ENCODE measurements at places on chromosomes 11 and 22.

DNA sequence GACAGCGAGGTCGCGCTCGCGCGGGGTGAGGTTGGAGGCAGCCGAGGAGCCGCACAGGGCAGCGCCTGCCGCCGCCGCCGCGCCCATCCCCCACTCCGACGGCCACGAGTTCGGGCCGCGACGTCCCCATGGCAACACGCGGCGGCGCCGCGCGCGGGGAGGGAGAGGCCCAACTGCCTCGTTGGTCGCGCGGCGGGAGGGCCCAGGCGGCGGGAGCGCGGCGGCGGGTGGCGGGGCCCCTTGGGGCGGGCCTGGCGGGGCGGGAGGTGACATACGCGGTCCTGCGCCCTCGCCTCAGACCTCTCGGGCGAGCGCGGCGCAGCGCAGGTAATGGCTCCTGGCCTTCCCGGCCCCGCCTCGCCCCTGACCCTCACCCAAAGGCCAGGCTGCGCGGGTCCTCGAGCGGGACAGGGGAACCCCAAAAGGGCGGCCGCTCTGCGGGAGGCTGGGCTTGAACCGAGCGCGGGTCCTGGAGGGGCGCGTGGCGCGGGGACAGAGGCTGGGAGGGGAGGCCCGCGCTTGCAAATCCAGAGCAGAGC is at the start of gene DEUP1:
Gene DEUP1, plus strand, starts transcription at position 297 of the 539 bp plus-strand sequence. CDS start 1,518 bp downstream, outside the sequence.
- peak; percentile 30 for DNase-seq

- no peak for DNase-seq
Measured at GRCh38 chr11:46202696-46203391, 74.6 kb upstream of the CREB3L1 start.

DNA sequence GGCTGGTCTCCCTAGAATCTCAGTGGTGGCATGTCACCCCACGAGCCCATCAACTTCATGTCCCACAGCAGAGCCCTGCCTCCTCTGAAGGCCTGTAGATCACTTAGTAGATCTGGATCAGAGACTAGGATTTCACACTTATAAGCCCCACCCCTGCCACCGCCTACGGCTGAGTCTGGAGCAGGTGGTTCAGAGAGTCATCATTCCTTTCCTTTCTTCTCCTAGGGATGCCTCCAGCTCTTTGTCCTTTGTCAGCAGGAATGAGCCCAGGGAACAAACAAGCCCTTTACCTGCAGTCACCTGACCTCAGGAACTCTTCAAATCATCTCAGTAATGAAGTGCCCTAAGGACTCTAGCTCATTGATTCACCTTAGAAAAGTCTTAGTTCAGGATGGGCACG is 37.8 kb downstream of the SCGB1A1 start:
- DNase-seq = no peak

- DNase-seq = no peak
Measured at GRCh38 chr11:61698173-61698948, 18.2 kb downstream of the DAGLA start.

- peak; percentile 47 for DNase-seq
Measured at GRCh38 chr11:82790723-82791484, 57.2 kb upstream of the FAM181B start.

GRCh38 chr22:24550902-24551435 is 4.0 kb downstream of the GUCD1 start:
- DNase-seq = no peak

DNA sequence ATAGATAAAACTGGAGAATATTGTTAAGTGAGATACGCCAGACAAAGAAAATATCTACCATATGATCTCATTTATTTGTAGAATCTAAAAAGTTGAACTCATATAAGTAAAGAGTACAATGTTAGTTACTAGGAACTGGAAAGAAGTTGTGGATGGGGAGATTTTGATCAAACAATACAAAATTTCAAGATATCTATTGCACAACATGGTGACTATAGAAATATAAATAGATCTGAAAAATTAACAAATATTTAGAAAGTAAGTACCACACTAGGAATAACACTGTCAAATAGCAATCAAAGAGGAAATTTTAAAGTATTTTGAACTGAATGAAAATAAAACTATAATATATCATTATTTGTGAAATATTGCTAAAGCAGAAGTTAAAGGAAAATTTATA is 437.2 kb downstream of the AASDHPPT start:
- DNase-seq = no peak

- DNase-seq = no peak
Measured at GRCh38 chr22:32672542-32672941, 129.0 kb upstream of the TIMP3 start.

GRCh38 chr22:48520884-48521588 is 1306.6 kb downstream of the BRD1 start:
- no peak for DNase-seq

GRCh38 chr11:99325847-99326246 is 305.1 kb downstream of the CNTN5 start:
- no peak for DNase-seq

- peak; percentile 81 for DNase-seq
Measured at GRCh38 chr11:35237860-35238715, 99.1 kb downstream of the CD44 start.

DNA sequence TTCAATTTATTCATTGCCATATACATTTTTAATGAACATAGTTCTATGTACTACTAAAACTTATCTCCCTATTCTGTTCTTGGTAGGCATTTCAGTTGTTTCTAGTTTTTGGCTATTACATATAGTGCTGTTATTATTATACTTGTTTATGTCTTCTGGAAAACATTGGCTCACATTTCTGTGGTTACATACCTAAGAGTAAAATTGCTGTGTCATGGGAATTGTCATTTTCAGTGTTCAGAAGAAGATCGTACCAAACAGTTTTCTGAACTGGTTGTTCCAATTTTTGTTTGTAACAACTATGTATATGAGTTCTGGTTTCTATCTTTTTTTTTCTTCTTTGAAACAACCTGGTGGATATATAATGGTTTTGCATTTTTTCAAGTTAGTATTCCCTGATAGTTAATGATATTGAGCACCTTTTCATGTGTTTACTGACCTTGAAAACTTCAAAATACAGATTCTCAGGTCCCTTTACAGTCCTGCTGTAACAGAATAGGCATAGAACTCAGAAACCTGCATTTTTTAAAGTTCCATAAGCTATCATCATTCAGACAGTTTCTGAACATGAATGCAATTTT is 230.7 kb downstream of the JRKL start:
- DNase-seq = no peak

- no peak for DNase-seq
Measured at GRCh38 chr11:126224647-126225294, 13.2 kb downstream of the FAM118B start.

GRCh38 chr11:95154514-95154913 is 64.9 kb downstream of the ENDOD1 start:
- DNase-seq = peak; percentile 55

DNA sequence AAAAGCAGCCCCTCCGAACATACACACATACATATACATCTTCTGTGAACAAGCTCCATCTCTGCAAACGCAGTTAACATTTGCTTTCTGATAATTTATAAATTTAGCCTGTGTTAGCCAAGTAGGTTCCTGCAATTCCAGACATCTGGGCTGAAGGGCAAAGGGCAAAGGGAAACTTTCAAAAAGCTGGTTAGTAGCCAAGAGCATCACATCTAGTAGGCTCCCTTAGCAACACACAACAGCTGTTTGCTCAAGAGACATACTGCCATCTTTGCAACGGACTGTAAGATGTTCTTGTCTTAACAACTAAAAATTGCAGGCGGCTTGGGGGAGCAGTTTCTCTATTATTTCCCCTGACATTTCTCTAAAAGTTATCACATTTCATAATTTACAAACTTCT is 134.9 kb downstream of the RBFOX2 start:
- DNase-seq = no peak

DNA sequence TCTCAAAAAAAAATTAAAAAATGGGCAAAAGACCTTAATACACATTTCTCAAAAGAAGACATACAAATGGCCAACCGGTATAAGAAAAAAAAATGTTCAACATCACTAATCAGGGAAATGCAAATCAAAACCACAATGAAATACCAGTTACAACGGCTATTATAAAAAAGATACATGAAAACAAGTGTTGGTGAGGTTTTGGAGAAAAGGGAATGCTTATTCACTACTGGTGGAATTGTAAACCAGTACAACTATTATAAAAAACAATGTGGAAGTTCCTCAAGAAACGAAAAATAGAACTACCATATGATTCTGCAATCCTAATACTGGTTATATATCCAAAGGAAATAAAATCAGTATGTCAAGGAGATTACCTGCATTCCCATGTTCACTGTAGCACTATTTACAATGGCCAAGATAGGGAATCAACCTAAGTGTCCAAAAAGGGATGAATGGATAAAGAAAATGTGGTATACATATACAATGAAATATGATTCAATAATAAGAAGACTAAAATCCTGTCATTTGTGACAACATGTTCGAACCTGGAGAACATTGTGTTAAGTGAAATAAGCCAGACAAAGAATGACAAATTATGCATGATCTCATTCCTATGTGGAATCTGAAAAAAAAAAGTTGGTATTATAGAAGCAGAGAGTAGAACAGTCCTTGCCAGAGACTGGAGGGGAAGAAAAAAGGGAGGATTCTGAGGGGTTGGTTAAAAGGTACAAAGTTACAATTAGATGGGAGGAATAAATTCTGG is 256.9 kb upstream of the PITPNB start:
- DNase-seq = no peak

DNA sequence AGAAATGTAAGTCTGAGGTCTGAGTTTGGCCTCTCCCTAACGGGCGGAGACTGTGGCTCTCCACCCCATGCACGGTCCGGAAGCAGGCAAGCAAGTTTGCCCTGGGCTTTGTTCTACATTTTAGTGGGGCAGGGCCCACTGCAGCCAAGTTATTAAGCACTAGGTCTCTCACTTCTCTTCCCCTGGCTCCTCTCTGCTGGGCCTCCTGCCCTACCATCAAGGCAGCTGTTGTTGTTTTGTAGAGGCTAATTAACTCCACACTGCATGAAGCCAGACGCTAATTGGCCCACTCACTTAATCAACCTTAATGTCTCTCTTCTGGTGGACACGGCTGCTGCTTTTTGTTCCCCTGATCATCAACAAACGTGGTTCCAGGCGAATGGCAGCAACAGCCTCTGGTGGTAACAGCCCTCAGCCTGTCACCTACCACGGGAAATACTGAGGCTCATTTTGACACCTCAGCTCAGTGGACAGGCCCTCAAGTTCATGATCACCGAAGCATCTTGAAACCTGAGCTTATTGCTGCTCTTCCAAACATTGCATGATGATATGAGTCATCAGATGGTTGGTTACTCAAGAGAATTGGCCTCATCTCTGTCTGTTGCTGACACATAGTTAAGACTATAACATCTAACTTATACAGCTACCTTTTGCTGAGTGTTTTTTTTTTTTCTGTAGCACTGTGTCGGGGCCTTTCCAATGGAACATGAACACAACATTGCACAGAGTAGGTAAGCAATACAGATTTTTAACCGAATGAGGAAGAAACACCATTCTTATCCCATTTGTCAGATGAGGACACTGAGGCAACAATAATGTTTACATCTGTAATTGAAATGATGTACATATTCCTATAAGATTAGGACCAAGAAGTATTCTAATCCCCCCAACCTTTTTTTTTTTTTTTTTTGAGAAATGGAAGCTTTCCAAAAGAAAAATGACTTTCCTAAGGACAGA is 20.8 kb upstream of the LMO2 start:
- DNase-seq = peak; percentile 70

- peak; percentile 27 for DNase-seq
Measured at GRCh38 chr11:833114-833791, 501 bp downstream of the CD151 start.

GRCh38 chr11:23112390-23112789 is 252.1 kb upstream of the CCDC179 start:
- no peak for DNase-seq

GRCh38 chr22:38049812-38050619 is 7.2 kb upstream of the PICK1 start:
- no peak for DNase-seq

DNA sequence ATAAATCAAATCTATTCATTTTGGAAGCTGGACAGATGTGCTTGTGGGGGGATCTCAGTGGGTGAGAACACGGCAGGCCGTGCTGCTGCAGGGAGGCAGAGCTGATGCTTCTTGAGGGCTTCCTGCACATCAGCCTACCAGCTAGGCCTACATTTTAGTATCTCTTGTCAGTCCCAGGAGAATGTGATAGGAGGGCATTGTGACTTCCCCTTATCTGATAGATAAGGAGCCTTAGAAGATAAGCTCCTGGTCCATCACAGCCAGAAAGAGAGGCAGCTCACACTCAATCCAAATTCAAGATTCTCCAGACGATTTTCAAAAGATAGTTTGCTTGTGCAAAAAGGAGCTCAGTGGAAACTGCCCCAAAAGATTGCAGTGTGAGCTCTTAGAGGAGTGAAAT is 89.0 kb downstream of the SHANK2 start:
- no peak for DNase-seq

DNA sequence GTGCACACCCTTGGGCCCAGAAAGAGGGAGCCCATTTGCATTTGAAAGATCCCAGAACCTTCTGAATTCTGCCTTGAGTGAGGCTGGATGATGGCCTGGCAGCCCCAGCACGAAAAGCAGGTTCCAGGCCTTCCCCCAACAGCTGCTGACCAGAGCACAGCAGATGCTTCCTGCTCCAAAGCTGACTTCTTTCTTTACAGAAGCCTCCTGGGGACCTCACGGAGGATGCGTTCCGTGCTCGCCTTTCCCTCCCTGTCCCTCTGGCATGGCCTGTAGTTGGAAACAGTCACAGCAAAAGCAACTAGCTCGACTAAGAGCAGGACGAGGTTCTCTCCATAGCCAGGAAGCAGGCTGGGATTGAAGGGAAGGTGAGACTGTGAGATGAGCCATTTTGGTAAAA is 107.7 kb upstream of the B3GAT1 start:
- no peak for DNase-seq

DNA sequence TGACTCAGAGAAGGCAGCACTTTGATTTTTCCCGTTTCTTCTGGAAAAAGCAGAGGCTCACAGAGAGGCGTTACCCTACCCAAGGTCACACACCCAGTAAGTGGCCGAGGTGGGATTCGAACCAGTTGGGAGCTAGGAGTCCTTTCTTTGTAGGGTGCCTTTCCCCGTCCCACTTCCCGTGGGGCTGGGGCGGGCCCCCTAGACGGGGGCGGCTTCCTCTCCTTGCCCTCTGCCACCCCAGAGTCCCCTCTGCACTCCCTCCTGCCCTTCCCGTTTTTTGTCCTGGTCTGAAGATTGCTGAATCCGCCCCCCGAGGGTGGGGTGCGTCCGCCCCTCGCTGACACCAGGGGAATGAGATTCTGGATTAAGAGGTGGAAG is 747 bp downstream of the TPCN2 start:
- no peak for DNase-seq
